ENCODE measurements at places on chromosomes 4 and X. TPM values are rescaled to one million over a fixed set of nuclear protein-coding genes. Genes with fewer than 3 reads are reported as not detected.
A peak's percentile ranks its signal among the peaks of the same experiment; 100 is the strongest.

GRCh38 chr4:6546681-6547447 is 28.1 kb upstream of the MAN2B2 start:
- H3K4me1 ChIP-seq: no peaks in the 10 kb centered on the region
- peaks cover 3% of the 10 kb centered on the region for H3K27me3 ChIP-seq
- no peaks in the 10 kb centered on the region for H3K36me3 ChIP-seq
- no peak overlapping the region for H3K4me3 ChIP-seq
- no peak overlapping the region for H3K27ac ChIP-seq

DNA sequence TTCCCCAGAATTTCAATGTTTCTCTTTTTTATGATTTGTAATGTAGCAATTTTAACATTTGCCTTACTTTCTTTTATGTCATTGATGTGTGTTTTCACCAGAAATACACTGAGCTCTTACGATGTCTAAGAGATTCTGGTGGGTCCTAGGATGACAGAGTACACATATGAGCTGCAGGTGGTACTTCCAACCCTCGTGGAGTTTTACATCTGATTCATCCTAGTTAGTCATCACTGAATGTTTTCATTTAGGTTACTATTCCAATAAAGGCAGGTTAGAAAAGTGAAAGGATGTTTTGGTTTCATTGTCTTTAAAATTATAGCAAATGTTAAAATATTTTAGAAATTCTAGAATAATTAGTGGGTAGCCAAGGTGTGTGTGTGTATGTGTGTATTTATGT is 605.9 kb downstream of the ADGRL3 start:
- H3K4me1 ChIP-seq: no peaks in the 10 kb centered on the region
- H3K27me3 ChIP-seq: no peaks in the 10 kb centered on the region
- no peak for DNase-seq
- H3K36me3 ChIP-seq: no peaks in the 10 kb centered on the region
- no peak overlapping the region for H3K4me3 ChIP-seq

GRCh38 chr4:183118585-183118984 is 19.5 kb downstream of the WWC2 start:
- DNase-seq: no peak
- H3K4me3 ChIP-seq: peak overlapping the region; percentile 53
- H3K27ac ChIP-seq: peak overlapping the region; percentile 94

DNA sequence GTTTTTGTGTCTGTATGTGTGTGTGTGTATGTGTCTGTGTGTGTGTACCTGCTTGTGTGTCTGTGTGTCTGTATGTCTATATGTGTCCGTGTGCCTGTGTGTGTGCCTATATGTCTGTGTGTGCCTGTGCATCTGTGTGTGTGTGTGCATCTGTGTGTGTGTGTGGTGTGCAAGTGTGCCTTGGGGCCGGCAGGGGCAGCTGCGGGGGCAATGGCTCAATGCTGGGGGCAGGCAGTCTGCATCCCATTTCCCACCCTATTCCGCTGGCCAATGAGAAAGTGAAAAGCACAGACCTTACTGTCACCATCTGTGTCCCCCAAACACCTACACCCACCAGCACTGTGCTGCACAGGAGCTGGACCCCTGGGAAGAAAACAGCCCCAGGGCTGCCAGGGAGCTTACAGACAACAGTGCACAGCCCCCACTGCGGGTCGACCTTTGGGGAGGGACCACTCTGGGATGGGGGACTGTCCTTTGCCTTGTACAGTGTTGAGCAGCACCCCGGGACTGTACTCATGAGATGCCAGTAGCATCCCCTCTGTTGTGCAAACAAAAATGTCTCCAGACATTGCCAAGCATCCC is 246.0 kb downstream of the EVC2 start:
- H3K27ac ChIP-seq: no peak overlapping the region
- no peak for DNase-seq
- no peak overlapping the region for H3K4me3 ChIP-seq

KCND1 gene
- total RNA-seq: 3.7 TPM

ANOS1 gene
- 7.1 TPM for total RNA-seq

GUCY1B1 gene
- total RNA-seq: 3.4 TPM

All from endodermal cell (in vitro differentiated cells).